HFFc6 (cell line): ENCODE measurements at places on chromosomes 12 and 14. TPM values are rescaled to one million over a fixed set of nuclear protein-coding genes. Genes with fewer than 3 reads are reported as not detected.

ADAM21 gene
- total RNA-seq = 0.53 to 0.56 TPM (median 0.56 TPM) in 3 replicates

CD163L1 gene
- 4.6 to 9.9 TPM (median 8.2 TPM) in 3 replicates for total RNA-seq

DNAH10 gene
- 0.68 to 1.6 TPM (median 1.1 TPM) in 3 replicates for total RNA-seq

FGF23 gene
- total RNA-seq = not detected in 3 replicates

CLEC2A gene
- not detected in 3 replicates for total RNA-seq

TMEM117 gene
- 6.2 to 8.0 TPM (median 7.9 TPM) in 3 replicates for total RNA-seq

NINJ2 gene
- total RNA-seq = not detected in 3 replicates

RNU4-1 gene
- total RNA-seq = 735 to 871 TPM (median 766 TPM) in 3 replicates

TAS2R7 gene
- total RNA-seq = not detected in 3 replicates

INHBC gene
- not detected in 3 replicates for total RNA-seq

LGMN gene
- 40.2 to 54.4 TPM (median 50.4 TPM) in 3 replicates for total RNA-seq

GRCh38 chr12:132904718-132905328 lies 17.4 kb upstream of the CHFR start:
- no peak for DNase-seq

DNA sequence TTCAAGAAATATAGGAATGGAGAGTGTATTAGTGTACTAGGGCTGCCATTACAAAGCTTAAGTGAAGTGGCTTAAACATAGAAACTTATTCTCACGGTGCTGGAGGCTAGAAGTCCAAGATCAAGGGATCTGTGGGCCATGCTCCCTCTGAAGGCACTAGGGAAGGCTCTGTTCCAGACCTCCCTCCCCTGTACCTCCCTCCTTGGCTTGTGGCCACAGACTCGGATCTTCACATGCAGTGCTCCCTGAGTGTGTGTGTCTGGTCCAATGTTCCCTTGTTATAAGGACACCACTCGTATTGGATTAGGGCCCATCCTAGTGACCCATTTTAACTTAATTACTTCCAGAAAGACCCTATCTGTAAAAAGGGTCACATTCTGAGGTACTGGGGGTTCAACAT lies 225.6 kb downstream of the VRK1 start:
- DNase-seq = no peak

GRCh38 chr12:19916196-19916753 lies 452.1 kb upstream of the PDE3A start:
- DNase-seq = no peak

DNA sequence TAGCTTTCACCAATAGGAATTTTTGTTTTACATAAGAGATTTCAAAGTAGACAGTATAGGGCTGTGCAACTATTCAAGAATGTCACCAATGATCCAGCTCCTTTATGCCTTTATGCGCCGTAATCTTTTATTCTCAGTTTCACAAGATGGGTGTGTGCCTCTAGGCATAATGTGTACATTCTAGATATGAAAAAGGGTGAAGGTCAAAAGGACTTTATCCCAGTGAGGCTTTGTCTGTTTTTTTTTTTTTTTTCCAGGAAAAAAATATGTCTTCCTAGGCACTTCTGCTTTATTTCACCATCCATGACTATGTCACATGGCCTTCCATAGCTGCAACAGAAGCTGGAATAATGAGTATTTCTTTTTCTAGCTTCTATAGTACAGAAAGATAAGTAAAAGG lies 142.3 kb upstream of the IGF1 start:
- no peak for DNase-seq

- no peak for DNase-seq
Observed at GRCh38 chr12:42985506-42985905, 396.0 kb upstream of the PRICKLE1 start.

GRCh38 chr12:96343347-96343954 lies 56.8 kb downstream of the CDK17 start:
- DNase-seq = no peak

GRCh38 chr12:111638556-111638955 lies 39.4 kb upstream of the ATXN2 start:
- DNase-seq = no peak

DNA sequence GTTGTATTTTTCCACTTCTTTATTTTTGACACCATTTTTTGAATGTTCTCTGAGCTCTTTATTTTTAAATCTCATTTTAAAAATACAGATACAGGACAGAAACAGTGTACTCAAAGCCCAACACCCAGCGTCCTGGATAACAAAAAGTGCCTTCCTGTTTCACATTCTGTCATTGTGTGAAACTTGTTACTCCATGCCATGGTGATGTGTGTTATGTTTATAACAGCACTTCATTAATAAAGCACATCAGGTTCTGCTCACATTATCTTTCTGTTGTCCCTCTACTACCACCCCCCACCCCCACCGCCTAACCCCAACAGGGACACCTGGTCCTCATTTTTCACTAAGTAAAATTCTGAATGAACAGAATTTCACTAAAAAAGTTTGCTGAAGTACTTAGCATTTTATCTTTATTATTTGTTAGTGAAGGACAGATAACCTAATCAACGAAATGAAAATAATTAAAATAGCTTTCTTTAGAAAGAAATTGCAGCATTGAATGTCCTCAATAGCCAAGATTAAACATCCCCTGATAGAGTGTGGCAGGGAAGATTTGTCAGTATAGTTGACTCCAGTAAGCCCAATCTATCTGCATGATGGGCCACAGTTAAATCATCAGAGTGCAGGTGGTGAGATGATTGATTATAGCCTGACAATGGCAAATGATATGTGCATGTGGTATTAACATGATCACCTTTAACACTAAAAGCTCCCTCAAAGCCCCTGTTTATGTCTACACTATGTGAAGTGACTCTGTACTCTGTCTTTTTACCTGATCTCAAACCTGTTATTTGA lies 153.9 kb downstream of the ACSS3 start:
- DNase-seq = no peak

DNA sequence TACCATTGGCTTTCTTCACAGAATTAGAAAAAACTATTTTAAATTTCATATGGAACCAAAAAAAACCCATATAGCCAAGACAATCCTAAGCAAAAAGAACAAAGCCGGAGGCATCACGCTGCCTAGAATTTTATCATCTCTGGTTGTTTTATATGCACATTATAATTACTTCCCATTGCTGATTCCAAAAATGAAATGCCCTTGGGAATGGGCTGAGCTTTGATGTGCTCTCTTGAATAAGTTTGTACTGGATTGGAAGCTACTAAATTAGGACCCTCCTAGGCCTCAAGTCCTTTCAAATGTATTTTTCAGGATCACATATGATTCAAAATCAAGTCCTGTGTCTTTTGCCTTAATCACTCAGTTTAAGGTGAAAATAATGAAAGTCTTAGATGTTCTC lies 58.9 kb upstream of the DUSP6 start:
- no peak for DNase-seq

DNA sequence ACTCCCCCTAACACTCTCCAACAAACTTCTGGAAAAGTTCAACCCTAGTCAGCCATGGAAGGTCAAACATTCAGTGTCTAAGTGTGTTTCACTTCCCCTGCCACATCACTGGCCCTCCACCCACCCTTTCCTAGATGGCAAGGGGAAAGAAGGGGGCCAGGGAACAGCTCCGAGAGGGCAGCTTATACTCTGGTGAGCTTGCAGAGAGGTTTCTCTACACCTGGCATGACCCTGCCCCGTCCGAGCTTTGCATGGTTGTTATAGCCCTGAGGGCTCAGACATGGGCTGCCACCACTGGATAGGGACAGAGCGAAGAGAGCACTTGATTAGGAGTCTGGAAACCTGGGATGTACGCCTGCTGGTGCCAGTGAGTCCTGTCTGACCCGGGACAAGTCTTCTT lies 4.0 kb downstream of the ACVRL1 start:
- no peak for DNase-seq

- DNase-seq = peak; percentile 3
Observed at GRCh38 chr12:39441963-39442830, 723 bp downstream of the KIF21A start.

DNA sequence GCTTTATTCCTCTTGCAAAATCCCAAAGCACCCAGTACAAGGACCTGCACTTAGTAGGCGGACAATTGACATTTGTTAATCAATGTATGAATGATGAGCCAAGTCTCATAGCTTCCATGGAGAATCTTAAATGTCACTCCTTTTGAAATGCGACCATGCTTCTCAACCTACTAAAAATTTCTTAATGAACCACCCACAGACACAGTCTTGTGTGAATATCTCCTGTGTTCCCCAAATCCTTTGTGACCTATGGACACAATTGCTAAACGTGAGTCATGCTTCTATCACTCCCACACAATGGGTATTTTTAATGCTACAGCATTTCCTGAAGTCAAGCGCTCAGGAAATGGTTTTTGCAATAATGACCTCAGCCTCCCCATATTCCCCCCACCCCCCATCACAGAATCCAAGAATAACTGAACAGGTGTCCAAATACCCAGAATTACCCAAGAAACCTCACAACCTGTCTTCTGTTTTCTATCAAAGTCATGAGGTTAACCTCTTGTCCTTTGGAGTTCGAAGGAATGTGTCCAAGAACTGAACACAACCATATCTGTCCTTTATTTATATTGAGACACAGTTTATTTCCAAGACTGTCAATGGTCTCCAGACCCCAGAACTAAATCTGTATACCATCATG lies 163.6 kb upstream of the PLEKHG7 start:
- peak; percentile 6 for DNase-seq

GRCh38 chr14:51869411-51870100 lies 9.1 kb downstream of the GNG2 start:
- DNase-seq = no peak

GRCh38 chr12:120799243-120800045 lies 73.8 kb downstream of the ACADS start:
- no peak for DNase-seq

- DNase-seq = peak; percentile 17
Observed at GRCh38 chr12:82415402-82415801, 57.1 kb downstream of the METTL25 start.

GRCh38 chr12:101777978-101778377 lies 38.7 kb upstream of the SYCP3 start:
- no peak for DNase-seq

GRCh38 chr12:93100610-93101009 lies 171.5 kb upstream of the EEA1 start:
- peak; percentile 20 for DNase-seq

- DNase-seq = no peak
Observed at GRCh38 chr14:71698027-71698426, 234.2 kb upstream of the RGS6 start.

GRCh38 chr14:104150136-104151025 lies 12.0 kb downstream of the KIF26A start:
- no peak for DNase-seq

GRCh38 chr14:104341532-104342434 lies 203.4 kb downstream of the KIF26A start:
- no peak for DNase-seq

GRCh38 chr12:30794591-30795409 lies 40.0 kb upstream of the CAPRIN2 start:
- peak; percentile 68 for DNase-seq
